ENCODE measurements at places on chromosomes 4 and X. TPM values are rescaled to one million over a fixed set of nuclear protein-coding genes. Genes with fewer than 3 reads are reported as not detected.

DNA sequence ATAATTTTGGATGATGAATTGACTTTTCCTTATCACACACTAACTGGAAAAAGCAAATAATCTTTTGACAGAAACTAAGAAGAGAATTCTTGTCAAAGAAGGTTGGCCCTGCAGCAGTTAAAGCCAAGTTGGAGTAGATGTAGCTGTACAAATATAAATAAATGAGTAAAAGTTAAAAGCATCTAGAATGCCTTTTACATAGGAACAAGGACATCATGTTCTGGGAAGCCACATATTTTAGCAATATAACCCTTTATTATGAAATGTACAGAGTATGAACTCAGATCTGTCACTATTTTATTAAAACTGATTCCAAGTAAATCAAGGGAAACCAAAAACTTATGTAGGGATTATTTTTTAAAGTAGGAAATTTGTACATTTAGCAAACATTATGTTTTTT lies 269.4 kb upstream of the FAT4 start:
- DNase-seq = no peak

The REST gene
- total RNA-seq = 31.9 TPM

DNA sequence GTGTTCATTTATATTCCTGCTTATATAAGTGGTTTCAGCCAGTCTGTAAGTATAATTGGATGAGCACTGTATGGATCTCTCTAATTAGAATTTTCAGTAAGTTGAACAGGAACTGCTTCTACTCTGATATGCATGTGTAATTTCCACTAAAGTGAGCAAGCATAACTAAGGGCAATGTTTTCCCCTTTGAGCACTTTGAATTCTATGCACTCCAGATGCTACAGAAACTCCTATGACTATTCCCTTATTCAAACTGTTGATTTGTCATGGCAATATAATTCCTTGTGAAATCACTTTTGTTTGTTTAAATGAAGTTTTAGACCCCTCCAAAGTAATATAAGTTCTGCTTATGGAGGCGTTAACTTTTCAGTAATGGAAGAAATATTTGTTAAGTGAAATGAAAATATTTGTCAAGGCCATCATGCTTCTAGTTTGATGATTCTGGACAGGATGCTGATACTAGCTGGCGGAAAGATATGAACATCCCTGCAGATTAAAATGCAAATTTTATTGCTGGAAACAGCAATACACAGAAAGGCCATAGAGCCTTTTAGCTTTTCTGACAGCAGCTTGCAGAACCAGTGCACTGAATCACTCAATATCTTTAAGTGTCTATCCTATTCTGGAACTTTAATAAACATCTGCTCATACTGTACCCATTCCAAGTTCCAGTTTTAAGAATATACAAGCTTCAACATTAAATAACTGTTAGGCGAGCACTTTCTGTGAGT lies 1460.8 kb downstream of the RAPGEF2 start:
- DNase-seq = no peak

The ARMCX1 gene
- total RNA-seq = 6.8 TPM

- DNase-seq = no peak
Observed at GRCh38 chrX:134737721-134738369, 79.6 kb upstream of the PLAC1 start.

The ANKRD50 gene
- 7.1 TPM for total RNA-seq

DNA sequence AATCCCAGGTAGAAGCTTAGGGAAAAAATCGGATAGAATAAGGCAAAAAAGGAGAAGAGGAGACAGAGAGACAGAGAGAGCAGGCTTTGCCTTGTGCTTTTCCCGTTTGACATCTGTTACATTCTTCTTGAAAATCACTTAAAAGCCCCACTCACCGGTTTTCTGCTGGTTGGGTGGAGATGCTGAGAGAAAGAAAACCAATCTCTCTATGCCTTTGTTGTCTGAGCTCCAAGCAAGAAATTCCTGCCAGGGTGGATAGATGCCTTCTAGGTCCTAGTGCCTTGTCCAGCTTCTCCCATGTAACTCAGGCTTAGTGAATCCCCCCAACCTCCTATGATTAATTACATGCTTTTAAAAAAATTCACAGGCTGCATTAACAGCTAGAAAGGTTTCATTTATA lies at the start of gene DCX:
Gene DCX, minus strand, starts transcription at position 210 of the 400 bp plus-strand sequence. CDS start 1,794 bp downstream, outside the sequence.
- no peak for DNase-seq

- peak; percentile 41 for DNase-seq
Observed at GRCh38 chr4:17811078-17811603, 362 bp downstream of the NCAPG start.

DNA sequence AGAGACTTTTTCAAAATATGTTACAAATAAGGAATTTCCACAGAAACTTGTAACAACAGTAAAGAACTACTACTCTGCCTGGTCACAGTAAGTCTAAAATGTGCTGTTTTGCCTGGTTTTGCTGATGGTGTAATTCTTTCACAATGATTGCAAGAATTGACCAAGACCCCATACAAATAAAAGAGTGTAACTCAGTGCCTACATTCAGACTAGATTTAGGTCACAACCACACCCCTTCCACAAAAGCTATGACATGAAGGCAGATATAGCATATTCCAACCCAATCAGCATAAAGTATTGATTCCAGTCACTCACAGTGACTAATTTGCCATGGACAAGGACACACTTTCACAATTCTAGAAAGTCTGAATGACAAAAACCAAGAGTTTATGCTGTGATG lies 53.7 kb upstream of the TMPRSS11F start:
- no peak for DNase-seq

DNA sequence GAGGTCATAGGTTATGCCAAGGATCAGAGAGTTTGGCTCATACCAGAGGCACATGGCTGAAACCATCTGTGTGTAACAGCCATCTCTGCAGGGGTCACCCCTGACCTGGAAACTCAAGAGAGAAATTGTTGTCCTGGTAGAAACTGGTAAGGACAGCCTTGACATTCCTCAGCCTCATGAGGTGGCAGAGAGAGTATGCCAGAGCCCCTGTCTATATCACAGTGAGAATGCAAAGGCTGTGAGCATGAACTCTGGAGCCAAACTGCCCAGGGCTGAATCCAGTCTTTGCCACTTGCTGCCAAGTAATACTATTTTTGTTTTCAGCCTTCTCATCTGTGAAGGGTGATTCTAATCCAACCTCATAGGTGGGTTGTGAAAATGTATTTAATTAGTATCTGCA lies 37.1 kb upstream of the CCDC149 start:
- no peak for DNase-seq

DNA sequence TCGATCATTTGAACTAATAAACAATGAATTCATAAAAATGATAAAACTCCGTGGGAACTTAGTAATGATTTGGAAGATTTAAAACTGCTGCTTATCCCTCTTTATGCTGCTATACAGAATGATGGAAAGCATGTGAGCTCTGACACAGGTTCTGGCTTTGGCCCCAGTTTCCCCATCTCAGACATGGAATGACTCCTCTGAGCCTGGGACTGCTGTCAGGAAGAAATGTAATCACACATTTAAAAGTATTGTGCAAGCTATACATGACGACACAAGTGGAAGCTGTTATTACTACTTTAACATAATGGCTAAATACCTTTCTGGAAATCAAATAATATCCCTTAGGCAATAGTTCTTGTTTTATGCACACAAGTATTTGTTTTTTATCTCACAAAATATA lies 161.7 kb downstream of the DCHS2 start:
- DNase-seq = no peak

All from colonic mucosa (tissue), 4 donors.